Stimulated activated CD8-positive, alpha-beta memory T cell treated with anti-CD3 and anti-CD28 coated beads, Interleukin-15, amount 100 ng/mL, for 1 hour (primary cell): ENCODE measurements at places on chromosomes 2 and 18.

DNA sequence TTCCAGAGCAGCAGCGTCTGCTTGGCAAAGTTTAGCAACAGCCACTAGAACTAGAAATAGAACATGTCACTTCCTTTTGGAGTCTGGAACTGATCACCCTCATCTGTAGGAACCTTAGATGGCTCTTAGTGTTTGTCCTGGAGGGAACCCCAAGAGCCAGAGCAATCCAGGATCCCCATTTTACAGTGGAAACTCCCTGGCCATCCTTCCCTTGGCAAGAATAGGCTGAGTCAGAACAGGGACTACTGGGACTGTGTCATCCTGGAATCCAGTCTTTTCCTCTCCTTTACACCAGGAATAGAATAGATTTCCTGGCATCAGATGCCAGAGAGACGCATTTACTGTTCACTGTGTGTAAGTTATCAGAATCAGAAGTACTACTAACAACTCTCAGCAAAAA is 33.2 kb upstream of the GRHL1 start:
- no peak for DNase-seq

DNA sequence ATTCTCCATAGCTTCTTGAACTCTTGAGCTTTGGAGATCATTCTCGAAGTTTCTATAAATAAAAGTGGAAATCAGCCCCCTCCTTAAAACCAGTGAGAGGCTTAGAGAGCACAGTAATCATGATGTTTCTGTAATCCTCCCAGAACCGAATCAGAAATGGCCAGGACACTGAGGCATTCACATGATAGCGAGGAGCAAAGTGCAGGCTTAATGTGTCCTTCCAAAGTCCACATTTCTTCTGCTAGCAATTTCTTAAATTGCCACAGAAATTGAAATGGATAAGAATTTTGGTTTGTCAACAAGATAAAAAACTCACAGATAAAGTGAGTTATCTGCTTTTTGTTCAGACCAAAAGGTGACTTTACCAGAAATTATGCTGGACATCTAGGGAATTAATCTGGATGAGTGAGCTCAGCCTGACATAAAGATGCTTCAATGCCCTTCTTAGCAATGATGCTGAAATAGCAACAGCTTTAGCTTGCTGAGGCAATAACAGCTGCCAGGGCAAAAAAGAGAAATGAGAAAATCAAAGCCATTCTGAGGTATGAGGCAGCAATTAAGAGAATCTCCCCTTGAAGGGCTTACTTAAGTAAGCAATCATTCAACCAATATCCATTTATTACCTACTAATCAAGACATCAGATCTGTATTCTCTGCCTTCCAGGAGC is 82.4 kb upstream of the PHLPP1 start:
- no peak for DNase-seq

- DNase-seq: no peak
These were observed 29.9 kb downstream of the ANO7 start for GRCh38 chr2:241218131-241219029.

- no peak for DNase-seq
These were observed 84.5 kb downstream of the STRADB start for GRCh38 chr2:201536046-201536445.

- no peak for DNase-seq
These were observed 5.8 kb upstream of the ARL5A start for GRCh38 chr2:151833984-151834383.

GRCh38 chr18:80238651-80239260 is 8.6 kb downstream of the PARD6G start:
- DNase-seq: no peak

DNA sequence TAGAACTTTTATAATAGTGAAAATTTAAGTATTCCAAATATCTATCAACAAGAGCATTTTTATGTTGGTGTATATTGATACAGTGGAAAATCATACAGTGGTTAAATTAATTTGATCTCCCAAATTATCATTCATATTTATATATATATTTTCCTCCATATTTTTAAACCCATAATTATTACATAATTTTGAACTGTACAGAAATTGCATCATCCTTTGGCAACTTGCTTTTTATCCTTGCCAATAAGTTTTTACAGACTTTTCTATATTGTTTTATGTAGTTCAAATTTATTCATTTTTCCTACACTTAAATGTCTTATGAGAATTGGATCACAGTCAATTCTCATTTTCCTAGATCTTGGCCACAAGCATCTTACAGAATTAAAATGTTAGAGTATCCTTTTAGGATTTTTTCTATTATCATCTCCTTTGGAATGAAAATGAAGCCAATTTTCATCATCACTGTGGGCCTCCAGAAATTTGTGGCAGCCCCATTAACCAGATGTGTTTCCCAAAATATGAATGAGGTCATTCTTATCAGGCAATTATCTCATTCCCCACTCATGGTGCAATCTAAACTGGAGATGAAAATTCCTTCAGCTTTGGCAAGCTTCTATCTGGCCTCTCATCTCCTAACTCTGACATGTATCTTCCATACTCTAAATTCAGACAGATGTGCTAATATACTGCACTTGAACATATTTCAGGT is 94.2 kb upstream of the DLGAP1 start:
- DNase-seq: no peak

- DNase-seq: no peak
These were observed 94.3 kb upstream of the YWHAQ start for GRCh38 chr2:9725106-9725505.

DNA sequence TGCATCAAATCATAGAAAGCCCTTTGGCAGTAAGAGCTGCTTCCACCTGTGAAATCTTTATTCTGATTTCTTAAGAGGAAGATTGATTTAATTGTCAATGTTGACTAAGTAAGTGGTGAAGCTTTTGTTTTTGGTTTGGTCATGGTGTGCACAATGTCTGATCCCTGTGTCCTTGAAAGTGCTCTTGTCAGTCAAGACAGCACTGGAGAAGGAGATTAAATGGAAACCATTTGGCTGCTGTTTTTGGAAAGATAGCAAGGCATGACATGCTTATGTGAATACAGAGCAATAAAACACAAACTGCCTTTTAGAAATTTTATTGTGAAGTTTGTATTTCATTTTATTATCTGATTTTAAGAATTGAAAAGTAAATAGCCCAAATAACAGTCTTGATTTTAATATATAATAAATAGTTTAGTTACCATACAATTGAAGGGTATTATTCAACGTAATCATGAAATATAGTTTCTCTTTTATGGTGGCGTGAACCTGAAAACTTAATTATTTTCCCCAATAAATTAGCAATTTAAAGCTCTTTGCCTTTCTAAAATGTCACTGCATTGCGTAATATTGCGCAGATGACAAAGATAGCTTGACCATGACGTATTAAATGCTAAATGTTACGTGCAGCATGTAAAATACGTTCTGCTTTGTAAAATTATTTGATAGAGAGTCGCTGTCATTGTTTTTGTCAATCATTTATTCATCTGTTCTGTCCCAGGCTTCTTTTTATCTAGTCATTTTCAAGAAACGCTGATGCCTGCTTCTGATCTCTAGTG is 69.0 kb downstream of the GULP1 start:
- DNase-seq: no peak

- DNase-seq: no peak
These were observed 602.8 kb downstream of the EPHA4 start for GRCh38 chr2:220969348-220969747.

GRCh38 chr18:48955830-48956261 is 5.1 kb upstream of the SMAD7 start:
- no peak for DNase-seq

GRCh38 chr18:30512872-30513271 is 529.7 kb downstream of the DSC3 start:
- DNase-seq: no peak

DNA sequence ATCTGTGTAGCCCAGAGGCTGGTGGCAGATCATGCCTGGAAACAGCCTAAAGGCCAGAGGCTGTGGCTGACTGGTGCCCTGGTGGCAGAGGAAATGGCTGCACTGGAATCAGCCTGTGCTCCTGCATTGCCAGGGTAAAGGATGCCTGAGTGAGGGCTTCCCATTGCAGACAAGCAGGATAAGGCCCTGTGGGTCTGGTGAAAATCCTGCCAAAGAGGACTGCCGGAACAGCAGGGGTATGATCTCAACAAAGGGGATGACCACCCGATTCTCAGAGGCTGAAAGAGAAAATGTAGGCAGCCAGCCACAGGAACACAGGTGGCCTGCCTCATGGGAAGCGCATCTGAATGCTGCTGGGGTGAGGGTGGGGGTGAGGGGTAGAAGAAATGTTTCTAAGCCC is 48.2 kb downstream of the FBXO48 start:
- no peak for DNase-seq
